Fibroblast of skin of right biceps (primary cell): ENCODE measurements at places on chromosomes 4 and X.

DNA sequence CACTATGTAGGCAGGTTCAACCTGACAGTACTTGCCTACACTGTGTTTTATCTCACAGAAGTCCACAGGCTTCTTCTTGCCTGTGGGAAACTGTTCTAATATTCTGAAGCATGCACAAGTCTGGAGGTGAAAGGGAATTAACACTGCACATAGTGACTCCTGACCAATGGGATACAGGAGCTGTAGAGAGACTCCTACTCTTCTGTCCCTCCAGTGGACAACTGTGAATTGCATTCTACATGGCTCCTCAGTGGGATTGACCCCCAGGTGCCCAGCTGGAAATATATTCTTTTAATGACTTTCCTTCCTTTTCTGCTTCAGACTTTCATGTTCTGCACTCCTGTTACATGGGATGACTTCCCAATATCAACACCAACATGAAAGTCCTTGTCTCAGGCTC, 8.2 kb upstream of the YIPF6 start:
- DNase-seq = peak; percentile 14

DNA sequence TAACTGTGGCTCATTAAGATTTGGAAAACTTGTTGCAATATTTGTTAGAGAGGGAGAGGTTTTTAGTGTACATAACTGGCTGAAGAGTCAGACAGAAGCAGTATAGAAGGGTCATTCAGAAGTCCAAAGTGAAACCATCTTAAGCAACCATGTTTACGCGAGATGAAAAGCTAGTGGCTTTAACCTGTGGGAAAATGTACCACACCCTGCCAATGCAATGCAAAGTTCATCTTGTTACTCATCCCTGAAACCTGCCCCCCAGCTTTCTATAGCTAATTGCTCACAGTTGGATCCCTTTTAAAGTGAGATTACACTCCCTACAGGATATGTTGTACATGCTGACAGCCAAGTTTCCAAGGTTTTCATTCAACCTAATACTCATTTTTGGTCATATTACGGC, 96.7 kb upstream of the RAPGEF2 start:
- DNase-seq = peak; percentile 43

GRCh38 chr4:23348789-23349498, 540.9 kb downstream of the PPARGC1A start:
- no peak for DNase-seq

DNA sequence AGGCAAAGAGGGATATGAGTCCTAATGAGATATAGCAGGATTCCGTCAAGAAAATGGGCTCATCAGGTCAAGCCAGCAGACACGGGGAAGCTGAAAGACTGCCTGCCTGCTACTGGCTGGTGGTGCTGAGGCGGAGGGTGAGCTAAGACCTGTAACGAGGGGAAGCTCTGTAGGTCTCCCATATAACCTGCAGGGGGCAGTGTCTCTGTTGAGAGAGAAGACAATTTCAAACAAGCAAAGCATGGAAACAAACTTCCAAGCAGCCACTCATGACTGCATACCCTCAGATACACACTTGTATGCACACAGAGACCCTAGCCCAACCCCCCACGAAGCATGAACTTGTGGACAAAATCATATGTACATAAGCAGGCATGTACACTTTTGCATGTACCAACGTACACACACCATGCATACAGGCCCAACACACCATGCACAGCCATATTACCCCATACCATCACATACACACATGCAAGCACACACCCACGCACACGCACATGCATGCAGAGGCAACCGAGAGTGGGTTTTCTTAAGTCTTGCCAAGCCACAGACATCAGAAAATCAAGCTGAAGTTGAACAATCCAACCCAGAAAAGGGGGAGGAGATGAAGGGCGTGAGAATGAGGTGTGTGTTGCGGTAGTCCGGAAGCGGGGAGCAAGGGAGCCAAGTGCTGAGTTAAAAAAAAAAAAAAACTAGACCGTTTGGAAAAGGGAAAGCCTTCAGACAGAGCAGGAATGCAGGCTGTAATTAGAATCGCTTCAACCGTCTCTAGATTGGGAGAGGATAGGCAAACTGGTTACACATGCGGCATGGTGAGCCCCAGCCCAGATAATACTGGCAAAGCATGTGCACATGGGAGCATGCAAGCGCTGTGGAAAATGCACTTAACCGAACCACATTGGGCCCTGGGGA, 71.0 kb downstream of the PJA1 start:
- peak; percentile 55 for DNase-seq

DNA sequence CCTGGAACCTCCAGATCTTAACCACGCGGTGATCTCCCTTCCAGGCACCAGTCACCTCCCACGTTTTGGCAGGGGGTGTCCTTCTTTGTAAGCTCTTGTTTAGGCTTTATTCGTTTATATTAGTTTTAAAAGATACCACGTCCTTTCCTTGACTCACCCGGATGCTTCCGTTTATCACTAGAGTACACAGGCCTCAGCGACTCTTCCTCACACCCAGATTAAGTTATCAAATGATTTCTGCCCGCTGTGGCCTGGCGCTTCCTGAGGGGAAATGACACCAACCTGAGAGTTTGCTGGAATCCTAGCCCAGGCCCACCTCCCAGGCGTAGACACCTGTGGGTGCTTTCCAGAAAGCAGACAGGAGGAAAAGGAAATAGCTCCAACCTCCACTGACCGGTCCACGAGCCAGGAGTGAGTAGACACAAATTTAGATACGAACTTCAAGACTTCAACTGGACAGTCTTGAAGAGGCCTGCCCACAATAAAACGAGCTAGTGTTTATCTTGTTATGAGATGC, 756 bp upstream of the ADAMTS3 start:
- peak; percentile 6 for DNase-seq

- DNase-seq = no peak
These were observed 561.1 kb upstream of the NDST4 start for GRCh38 chr4:115674485-115674884.

DNA sequence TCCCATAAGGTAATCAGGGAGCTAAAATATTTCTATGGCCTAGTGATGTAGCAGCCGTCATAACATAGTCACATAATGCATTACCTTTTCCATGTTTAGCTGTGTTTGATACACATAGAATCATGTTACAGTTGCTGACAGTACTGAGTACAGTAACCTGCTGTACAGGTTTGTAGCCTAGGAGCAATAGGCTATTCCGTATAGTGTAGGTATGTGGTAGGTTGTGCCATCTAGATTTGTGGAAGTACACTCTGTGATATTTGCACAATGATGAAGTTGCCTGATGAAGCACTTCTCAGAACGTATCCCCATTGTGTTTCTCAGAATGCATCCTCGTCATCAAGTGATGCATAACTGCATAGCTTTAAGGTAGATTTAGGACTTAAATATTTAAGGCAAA, 495.6 kb upstream of the ZFP42 start:
- DNase-seq = no peak

DNA sequence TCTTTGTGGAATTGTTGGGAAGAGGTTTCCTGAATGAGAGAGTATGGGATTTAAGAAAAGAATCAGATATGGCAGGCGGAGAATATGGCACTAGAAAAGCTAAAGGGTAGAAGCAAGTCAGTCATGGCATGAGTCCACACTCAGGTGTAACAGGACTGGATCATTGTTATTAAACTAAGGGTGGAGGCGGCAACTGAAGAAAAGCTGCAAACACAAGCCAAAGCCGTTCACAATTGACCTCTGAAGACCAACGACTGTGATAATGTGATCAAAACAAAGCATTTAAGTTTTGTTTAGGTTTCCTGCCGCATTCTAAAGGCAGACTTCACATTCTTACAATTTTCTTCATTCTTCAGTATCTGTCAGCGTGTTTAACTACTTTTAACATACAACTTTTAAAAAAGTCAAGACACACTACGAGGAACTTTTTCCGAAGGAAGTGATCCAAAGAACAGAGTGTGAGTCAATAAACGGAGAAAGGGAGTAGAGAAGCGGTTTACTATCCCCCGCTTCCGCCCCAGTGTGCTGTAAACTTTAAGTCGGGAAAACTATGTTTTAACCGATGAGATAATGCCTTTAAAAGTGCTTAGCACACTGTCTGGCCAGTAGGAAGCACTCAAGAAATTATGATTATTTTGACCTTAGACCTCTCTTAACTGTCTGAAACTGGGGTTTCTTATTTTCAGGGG, 909 bp upstream of the SLAIN2 start:
- DNase-seq = peak; percentile 73

DNA sequence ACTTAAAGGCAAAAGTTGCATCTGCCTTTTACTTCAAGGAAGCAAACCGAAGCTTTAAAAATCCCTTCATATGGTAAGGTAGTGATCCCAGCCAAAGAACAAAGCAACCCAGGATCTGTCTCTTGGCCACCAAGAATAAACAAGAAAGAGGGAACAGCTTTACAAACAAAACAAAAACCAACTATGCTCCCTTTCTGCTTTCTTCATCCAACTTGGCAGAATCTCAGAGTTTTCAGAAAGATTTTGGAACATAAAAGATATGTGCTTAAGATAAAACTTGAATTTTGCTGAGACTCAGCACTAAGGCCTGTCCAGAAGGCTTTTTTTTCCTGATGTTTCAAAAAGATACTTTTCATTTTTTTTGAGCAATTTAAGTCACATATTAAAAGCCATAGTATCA, 94.0 kb downstream of the COL4A6 start:
- DNase-seq = no peak
